Fibroblast of skin of left biceps (primary cell): ENCODE measurements at places on chromosomes 2 and 18.
A peak's percentile ranks its signal among the peaks of the same experiment; 100 is the strongest.

- DNase-seq = no peak
Measured at GRCh38 chr2:161954103-161954502, 119.9 kb downstream of the DPP4 start.

GRCh38 chr18:78390348-78390951 is 589.2 kb upstream of the SALL3 start:
- DNase-seq = no peak

DNA sequence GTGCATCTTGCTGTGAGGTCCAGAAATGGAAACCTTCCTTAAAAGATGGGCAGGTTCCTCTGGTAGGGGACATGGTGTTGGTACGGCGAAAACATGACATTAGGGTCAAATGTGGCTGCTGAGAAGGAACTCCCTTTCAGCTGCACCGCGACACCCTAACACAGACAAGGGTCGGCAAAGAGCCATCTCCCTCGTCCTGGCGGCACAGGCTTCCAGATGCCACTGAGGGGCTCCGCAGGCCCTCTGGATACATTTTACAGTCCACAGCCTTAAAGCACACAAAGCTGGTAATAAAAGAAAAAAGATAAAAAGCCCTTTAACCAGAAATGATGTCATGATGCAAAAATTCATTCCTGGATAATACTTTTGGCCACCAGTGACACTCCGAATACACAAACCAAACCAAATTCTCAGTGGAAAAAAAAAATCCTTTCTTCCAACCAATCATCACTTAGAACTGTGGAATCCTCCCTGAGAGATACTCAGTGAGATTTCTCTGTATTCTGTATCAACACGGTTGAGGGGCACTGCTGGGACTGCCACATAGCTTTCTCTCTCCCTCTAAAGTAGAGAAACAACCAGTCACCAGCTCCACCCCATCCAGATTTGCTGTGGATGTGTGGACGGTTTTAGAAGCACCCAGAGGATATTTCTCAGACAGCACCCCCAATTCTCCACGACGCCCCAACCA is 174.8 kb downstream of the HDAC4 start:
- peak; percentile 81 for DNase-seq

- DNase-seq = no peak
Measured at GRCh38 chr18:1797235-1797634, 774.1 kb downstream of the METTL4 start.

- no peak for DNase-seq
Measured at GRCh38 chr2:240917684-240918257, 11.6 kb downstream of the CROCC2 start.

DNA sequence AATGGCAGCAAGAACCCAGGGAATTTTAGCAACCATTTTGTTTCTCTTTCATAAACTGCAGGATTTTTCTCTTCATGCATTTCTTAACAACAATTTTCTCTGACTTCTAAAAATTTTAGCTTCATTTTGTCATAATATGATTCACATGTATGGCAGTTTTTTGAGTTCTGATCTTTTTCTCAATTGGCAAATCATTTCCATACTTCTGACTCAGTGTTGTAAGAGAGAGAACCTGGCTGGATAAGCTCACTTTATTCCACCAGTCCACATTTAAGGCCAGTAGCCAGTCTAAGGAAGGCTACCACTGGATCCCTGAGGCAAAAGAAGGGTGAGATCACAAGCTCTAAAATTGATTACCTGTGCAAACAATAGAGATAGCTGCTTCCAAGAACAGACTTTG is 42.8 kb upstream of the COL3A1 start:
- peak; percentile 17 for DNase-seq

GRCh38 chr2:133936601-133937000 is 317.3 kb upstream of the MGAT5 start:
- DNase-seq = no peak

GRCh38 chr18:2572171-2572569 is 813 bp downstream of the NDC80 start:
- no peak for DNase-seq

- DNase-seq = no peak
Measured at GRCh38 chr2:101479810-101480209, 4.9 kb upstream of the RFX8 start.

- no peak for DNase-seq
Measured at GRCh38 chr2:221836095-221836494, 264.0 kb upstream of the EPHA4 start.

- DNase-seq = peak; percentile 41
Measured at GRCh38 chr2:5592916-5593315, 99.3 kb upstream of the SOX11 start.

GRCh38 chr2:116891191-116891590 is 923.3 kb upstream of the DDX18 start:
- no peak for DNase-seq

DNA sequence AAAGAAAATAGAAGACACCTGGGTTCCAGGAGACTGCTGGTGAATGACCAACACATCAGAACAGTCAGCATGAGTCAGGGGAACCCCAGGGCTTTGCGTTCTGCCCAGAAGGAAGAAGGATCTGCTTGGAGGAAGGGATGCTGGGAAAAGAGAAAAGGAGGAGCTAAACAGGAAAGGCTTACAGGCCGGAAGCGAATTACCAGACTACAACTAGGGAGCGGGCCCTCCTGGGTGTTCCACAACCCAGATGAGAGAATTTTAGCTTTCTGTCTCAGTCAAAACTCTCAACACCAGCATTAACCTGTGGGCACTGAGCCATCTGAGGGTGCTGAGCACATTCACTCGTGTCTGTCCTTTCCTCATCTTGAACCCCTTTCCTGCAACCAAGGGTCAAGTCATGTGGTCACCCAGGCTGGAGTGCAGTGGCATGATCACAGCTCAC is 19.2 kb downstream of the CDC42EP3 start:
- peak; percentile 56 for DNase-seq

GRCh38 chr2:54675738-54676137 is 47.7 kb upstream of the EML6 start:
- DNase-seq = no peak
